Activated CD4-positive, alpha-beta T cell treated with anti-CD3 and anti-CD28 coated beads for 36 hours (primary cell): ENCODE measurements at places on chromosomes 5 and 9. TPM values are rescaled to one million over a fixed set of nuclear protein-coding genes. Genes with fewer than 3 reads are reported as not detected.

- no peak overlapping the region for H3K27ac ChIP-seq
- no peaks in the 10 kb centered on the region for H3K4me1 ChIP-seq
- no peak for DNase-seq
- peaks cover 5% of the 10 kb centered on the region for H3K36me3 ChIP-seq
Measured at GRCh38 chr5:1831257-1831656, 30.1 kb downstream of the NDUFS6 start.

GRCh38 chr5:90917928-90918668 lies 359.5 kb downstream of the ADGRV1 start:
- no peak for DNase-seq
- H3K4me3 ChIP-seq: no peak overlapping the region
- H3K27ac ChIP-seq: no peak overlapping the region
- H3K4me1 ChIP-seq: no peaks in the 10 kb centered on the region

ZNF169 gene
- total RNA-seq: 6.7 TPM

- peaks cover 15% of the 10 kb centered on the region for H3K4me1 ChIP-seq
- DNase-seq: no peak
- H3K27me3 ChIP-seq: peaks cover 6% of the 10 kb centered on the region
- H3K36me3 ChIP-seq: no peaks in the 10 kb centered on the region
Measured at GRCh38 chr9:89953824-89954615, 349.2 kb downstream of the GADD45G start.

DNA sequence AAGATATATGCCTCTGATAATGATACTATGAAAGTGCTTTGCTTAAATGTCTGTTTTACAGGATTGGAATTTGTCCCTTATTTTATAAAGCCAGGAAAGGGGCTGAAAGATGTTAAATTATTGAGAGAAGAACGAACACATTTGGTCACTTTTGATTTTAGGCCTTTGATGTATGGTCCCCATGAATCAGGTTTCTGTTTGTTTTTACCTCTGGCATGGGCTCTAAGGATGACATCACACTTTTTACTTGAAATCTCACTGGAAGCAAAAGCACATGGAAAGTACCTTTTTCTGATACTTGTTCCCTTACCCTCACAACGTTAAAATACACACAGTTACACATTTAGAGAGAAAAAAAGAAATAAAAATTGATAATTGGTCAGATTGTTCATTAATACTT lies 6.9 kb downstream of the OTULIN start:
- peaks cover 45% of the 10 kb centered on the region for H3K36me3 ChIP-seq
- H3K4me3 ChIP-seq: peak overlapping the region; percentile 37
- peak overlapping the region; percentile 91 for H3K27ac ChIP-seq
- H3K27me3 ChIP-seq: no peaks in the 10 kb centered on the region
- no peak for DNase-seq

DNA sequence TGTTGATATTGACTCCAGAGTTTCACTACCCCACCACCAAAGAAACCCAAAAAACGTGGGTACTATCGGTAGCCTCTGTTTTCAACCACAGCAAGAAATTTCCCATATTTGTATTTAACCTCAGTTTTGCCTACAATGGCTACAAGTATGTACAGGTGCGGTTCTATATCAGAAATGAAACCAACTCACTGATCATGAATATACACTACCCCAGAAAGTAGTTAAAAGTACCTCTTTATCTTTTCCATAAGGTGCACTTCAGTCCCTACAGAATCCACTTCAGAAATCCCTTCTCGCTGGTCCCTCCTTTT lies 140.6 kb upstream of the SLC12A2 start:
- H3K27ac ChIP-seq: no peak overlapping the region
- DNase-seq: no peak
- H3K36me3 ChIP-seq: no peaks in the 10 kb centered on the region
- no peak overlapping the region for H3K4me3 ChIP-seq
- H3K4me1 ChIP-seq: peaks cover 5% of the 10 kb centered on the region

- DNase-seq: no peak
- H3K36me3 ChIP-seq: no peaks in the 10 kb centered on the region
- H3K27ac ChIP-seq: no peak overlapping the region
- no peak overlapping the region for H3K4me3 ChIP-seq
- no peaks in the 10 kb centered on the region for H3K4me1 ChIP-seq
Measured at GRCh38 chr9:18616976-18617375, 143.0 kb downstream of the ADAMTSL1 start.

DNA sequence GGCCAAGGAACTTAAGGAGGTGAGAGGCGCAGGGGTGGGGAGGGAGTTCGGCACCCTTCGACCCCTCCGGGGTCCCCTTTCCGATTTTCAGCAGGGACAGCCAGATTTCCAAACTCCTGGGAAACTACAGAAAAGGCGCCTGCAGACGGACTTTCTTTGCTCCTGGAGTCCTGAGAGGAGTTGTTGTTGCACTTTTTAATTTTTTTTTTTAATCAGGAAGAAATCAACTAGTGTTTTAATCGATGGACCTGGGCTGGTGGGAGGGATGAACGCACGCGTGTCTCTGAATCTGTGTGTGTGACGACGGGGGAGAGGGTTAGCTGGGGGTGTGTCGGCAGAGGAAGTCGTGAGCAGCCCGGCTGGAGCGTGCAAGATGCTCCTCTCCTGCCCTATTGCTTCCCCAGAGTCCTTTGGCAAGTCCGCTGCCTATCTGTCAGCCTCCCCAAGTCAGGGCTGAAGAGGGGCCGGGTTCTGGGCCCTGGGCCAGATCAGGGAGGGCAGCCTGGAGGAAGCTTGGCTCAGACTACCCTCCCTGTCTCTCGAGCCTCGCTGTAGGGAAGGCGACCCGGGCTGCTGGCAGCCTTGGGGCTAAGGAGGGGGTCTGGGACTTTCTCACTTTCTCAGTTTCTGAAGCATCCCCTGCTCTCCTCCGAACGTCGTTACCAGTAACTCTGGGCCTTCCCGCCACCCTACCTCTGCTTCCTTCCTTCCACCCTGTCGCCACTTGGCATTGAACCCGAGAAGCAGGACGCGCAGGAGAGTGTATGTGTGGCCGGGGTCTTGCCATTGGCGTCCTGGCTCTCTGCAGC lies 731 bp downstream of the PRR16 start:
- H3K27ac ChIP-seq: no peak overlapping the region
- peak overlapping the region; percentile 35 for H3K4me3 ChIP-seq
- H3K4me1 ChIP-seq: peaks cover 3% of the 10 kb centered on the region
- peaks cover 41% of the 10 kb centered on the region for H3K27me3 ChIP-seq

SWI5 gene
- total RNA-seq: 13.1 TPM

- no peaks in the 10 kb centered on the region for H3K36me3 ChIP-seq
- no peak overlapping the region for H3K4me3 ChIP-seq
- no peak for DNase-seq
- no peak overlapping the region for H3K27ac ChIP-seq
- H3K4me1 ChIP-seq: no peaks in the 10 kb centered on the region
Measured at GRCh38 chr9:32741706-32742105, 41.6 kb upstream of the TMEM215 start.

DNA sequence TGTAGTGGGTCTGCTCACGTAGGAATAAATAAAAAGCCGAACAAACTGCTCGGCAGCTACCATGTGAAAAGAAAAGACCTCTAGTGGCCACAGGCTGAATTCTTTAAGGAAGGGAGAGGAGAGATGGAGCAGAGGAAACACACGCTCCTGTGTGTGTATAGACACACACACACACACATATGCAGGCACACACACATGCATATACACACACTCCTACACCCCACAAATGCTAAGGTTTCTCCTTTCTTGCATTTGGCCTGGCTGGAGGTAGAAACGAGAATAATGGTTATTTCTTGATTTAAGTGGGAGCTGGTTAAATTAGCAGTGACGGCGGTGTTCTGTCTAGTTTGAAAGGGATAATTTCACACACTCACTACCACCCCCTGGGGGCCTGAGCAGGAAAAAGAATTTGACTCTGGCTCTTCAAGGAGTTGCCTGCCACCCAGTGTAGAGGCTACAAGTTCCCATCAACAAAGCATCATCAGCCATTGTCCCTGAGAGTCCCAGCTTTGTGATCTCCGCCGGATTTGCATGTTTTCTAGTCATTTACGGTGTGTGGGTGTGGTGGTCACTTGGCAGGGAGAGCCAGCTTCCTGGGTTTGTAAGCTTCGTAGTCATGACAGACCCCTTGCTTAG lies at the start of gene INSYN2B:
TSS of gene INSYN2B (minus strand) at position 78 of the 636 bp plus-strand sequence. CDS start 96,597 bp downstream, outside the sequence.
- H3K36me3 ChIP-seq: peaks cover 27% of the 10 kb centered on the region
- no peak within 1 kb of the TSS for H3K27ac ChIP-seq
- peak; percentile 59 for DNase-seq
- H3K27me3 ChIP-seq: no peaks in the 10 kb centered on the region
- H3K4me3 ChIP-seq: no peak within 1 kb of the TSS
- H3K4me1 ChIP-seq: no peaks in the 10 kb centered on the region

- H3K36me3 ChIP-seq: no peaks in the 10 kb centered on the region
- no peak for DNase-seq
- H3K4me3 ChIP-seq: no peak overlapping the region
- peaks cover 4% of the 10 kb centered on the region for H3K27me3 ChIP-seq
- H3K27ac ChIP-seq: no peak overlapping the region
Measured at GRCh38 chr5:2005101-2006041, 122.6 kb upstream of the IRX4 start.

DNA sequence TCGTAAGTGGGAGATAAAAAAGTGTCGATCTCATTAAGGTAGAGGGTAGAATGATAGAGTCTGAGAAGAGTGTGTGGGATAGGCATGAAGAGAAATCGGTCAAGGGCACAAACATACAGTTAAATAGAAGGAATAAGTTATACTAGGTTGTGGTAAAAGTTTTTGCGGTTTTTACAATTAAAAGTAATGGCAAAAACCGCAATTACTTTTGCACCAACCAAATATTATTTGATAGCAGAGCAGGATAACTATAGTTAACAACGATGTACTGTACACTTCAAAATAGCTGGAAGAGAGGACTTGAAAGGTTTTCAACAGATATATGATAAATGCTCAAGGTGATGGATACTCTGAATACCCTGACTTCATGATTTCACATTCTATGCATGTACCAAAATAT lies 135.8 kb upstream of the CDH12 start:
- no peaks in the 10 kb centered on the region for H3K27me3 ChIP-seq
- H3K36me3 ChIP-seq: no peaks in the 10 kb centered on the region
- no peak for DNase-seq
- no peak overlapping the region for H3K27ac ChIP-seq

NTNG2 gene
- 2.0 TPM for total RNA-seq

GRCh38 chr5:43432486-43433375 lies 20.5 kb upstream of the CCL28 start:
- H3K36me3 ChIP-seq: no peaks in the 10 kb centered on the region
- no peaks in the 10 kb centered on the region for H3K27me3 ChIP-seq
- no peak overlapping the region for H3K4me3 ChIP-seq
- H3K4me1 ChIP-seq: no peaks in the 10 kb centered on the region
- no peak overlapping the region for H3K27ac ChIP-seq
